ENCODE measurements at places on chromosomes 11 and 22.

- DNase-seq, result no peak
Observed at GRCh38 chr11:16770016-16770415, 31.6 kb downstream of the C11orf58 start.

DNA sequence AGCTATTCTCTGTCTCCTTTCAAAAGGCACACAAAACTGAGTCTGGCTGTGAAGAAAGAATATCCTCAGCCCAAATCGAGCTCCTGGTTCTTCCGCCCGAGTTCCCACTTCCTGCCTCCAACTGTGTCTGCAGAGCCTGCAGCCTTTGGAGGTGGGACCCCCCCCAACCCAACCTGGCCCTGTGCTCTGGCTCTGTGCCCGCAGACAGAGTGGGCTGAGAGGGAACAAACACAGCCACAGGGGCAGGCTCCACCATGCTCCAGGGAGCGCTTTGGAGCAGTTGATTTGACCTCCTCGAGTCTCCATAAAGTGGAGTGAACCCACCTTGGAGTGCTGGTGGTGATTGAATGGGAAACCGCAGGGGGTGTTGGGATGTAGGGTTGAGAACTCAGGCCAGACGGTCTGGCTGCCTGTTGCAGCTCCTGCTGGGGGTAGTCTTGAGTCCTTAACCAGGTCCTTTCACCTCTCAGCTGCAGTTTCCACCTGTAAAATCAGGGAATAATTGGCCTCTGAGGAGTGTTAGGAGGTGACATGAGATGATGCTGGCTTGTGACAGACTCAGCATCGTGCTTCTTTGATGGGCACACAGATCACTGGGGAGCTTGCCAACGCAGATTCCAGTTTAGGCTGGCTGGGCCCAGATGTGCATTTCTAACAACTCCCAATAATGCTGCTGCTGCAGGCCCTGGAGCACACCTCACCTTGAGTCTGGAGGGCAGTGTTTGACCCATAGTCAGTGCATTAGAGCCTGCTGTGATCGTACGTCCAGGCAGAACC is 11.4 kb downstream of the DAGLA start:
- no peak for DNase-seq

- no peak for DNase-seq
Observed at GRCh38 chr22:40238425-40239344, 61.0 kb downstream of the TNRC6B start.

- peak; percentile 15 for DNase-seq
Observed at GRCh38 chr11:23111527-23111926, 251.3 kb upstream of the CCDC179 start.

GRCh38 chr11:34634694-34635062 is 13.8 kb downstream of the EHF start:
- DNase-seq, result no peak

GRCh38 chr11:123393312-123393927 is 36.6 kb upstream of the GRAMD1B start:
- DNase-seq, result no peak

DNA sequence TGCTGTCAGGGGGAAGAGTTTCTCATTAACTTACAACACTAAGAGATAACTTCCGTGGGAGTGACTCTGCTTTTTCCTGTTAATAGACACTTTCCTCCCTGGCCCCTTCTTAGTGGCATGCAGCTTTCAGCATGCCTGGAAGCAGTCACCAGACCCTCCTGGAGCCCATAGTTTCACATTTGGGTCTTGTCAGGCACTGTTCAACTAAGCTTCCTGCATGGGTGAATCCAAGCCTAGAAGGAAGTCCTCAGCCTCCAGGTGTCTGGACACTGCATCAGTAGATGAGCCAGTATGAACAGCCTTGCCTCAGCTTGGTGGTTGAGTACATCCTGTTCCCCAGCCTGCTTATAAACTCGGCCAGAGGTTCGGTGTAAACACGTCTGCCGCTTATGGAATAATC is 68.1 kb downstream of the PPP6R3 start:
- no peak for DNase-seq

Data from fibroblast of upper back skin (primary cell).